Thoracic aorta (tissue), 2 donors: ENCODE measurements at places on chromosomes 5 and 9. TPM values are rescaled to one million over a fixed set of nuclear protein-coding genes. Genes with fewer than 3 reads are reported as not detected.

GRCh38 chr9:96501633-96502538 is 51.9 kb downstream of the HABP4 start:
- no peak for DNase-seq

- DNase-seq, result no peak
Measured at GRCh38 chr9:129176701-129177442, 1.2 kb downstream of the IER5L start.

GRCh38 chr5:38077652-38078051 is 180.7 kb upstream of the EGFLAM start:
- DNase-seq, result no peak

DNA sequence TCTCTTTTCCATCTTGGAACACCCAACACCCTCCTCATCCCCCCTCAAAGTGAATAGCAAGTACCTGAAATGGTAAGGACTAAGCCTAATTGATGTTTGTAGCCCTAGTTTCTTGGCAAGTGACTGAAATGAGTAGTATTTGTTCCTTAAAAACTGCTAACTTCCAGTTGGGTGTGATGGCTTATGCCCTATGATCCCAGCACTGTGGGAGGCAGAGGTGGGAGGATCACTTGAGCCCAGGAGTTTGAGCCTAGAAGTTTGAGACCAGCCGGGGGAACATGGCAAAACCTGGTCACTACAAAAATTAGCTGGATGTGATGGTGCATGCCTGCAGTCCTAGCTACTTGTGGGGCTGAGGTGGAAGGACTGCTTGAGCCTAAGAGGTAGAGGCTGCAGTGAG is 44.1 kb downstream of the ZFR start:
- no peak for DNase-seq

DNA sequence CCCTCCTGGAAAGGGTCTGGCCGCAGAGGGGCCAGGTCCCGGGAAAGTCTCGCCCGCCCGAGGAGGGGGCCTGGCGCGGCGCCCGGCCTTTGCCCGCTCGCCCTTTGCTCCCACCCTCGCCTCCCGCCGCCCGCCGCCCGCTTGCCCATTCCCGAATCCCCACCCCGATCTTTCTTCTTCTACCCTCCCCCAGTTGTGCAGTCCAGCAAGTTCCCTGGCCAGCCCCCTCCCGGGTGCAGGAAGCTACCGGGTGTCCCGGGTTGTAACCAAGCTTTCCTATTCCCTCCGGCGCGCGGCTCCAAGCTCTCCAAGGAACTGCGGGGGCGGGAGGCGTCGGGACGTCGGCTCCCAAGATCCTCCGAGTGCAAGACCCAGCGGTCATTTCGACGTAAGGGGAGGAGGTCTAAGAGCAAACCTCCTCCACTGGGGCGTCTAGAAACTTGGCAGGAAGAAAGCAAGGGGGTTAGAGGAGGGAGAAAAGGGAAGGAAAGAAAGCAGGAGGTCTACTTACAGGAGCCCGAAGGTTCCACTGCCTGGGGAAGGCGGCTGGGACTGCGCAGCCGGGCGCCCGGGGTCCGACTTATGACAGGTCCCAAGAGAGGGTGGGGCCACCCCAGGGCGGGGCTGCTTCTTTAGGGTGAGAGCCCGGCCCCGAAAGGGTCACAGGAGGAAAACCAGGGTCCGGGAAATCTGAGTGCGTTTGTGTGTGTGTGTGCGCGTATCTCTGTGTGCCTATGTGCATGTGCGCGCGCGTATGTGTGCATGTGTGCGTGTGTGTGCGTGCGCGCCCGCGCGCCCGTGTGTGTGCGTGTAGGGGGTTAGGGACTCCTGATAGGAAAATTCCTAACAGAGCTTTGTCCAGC is at the start of gene PTGR1:
Gene PTGR1, minus strand, starts transcription at position 556 of the 863 bp plus-strand sequence. CDS start 2,225 bp downstream, outside the sequence.
- peak; percentile 60 for DNase-seq

DNA sequence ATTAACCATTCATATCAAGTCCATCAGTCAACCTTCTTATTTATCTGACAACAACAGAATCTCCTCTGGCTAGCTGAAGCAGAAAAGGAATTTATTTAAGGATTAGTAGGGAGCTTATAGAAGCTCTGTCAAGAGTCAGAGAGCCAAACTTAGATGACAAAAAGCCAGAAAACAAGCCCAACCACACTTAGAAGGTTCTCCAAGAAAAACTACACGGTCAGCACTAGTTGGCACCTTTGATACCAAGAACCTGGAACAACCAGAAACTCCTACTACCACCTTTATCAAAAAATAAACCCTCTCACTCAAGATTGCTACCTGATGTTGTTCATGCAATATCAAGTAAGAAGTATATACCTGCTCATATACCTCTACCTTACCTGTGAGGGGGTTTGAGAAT is 36.9 kb downstream of the RANBP6 start:
- DNase-seq, result no peak

GRCh38 chr9:68492806-68493205 is 47.9 kb downstream of the TMEM252 start:
- no peak for DNase-seq

DNA sequence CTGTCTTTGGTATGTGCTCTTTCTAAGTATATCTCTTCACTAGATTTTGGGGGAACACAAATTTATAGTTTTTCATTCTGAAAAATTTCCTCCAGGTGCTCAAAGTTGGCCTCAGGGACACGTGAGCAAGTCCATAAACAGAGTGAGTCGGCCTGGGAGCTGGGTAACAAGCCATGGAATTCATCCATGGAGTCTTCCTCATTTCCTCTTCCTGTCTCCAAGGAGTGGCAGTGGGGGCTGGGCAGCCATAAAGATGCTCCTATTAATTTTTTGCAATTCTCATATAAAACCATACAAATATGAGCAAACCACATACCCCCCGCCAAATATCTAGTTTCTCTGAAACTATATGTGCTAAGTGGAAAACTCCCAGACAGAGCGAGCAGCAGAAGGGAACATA is 136.6 kb upstream of the OTULINL start:
- DNase-seq, result no peak

DNA sequence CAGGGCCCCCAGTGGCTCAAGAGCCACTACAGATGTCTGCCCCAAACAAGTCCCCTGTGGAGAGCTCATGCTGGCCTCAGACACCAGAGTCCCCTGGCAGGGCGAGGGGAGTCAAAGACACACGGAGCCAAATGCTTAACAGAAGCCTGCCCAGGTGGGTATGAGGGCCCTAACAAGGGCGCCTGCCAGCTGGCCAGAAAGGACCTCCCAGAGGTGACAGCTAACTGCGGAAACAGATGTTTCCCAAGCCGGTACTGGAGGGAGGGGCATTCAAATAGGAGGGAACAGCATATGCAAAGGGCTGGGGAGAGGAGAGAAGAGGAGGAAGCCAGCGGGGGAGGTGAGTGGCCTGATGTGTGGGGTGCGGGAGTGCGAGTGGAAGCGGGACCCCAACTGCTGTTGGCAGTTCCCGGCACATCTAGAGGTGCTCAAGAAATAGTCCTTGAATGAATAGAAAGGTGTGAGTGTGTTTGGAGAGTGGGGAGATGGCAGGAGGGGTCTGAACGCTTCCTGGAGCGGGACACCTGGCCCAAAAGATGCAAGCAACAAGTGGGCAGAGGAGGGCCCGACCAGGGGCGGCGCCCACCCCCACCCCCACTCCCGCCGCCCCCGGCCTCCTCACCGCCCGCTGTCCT is 824 bp downstream of the MXD3 start:
- DNase-seq, result no peak

DNA sequence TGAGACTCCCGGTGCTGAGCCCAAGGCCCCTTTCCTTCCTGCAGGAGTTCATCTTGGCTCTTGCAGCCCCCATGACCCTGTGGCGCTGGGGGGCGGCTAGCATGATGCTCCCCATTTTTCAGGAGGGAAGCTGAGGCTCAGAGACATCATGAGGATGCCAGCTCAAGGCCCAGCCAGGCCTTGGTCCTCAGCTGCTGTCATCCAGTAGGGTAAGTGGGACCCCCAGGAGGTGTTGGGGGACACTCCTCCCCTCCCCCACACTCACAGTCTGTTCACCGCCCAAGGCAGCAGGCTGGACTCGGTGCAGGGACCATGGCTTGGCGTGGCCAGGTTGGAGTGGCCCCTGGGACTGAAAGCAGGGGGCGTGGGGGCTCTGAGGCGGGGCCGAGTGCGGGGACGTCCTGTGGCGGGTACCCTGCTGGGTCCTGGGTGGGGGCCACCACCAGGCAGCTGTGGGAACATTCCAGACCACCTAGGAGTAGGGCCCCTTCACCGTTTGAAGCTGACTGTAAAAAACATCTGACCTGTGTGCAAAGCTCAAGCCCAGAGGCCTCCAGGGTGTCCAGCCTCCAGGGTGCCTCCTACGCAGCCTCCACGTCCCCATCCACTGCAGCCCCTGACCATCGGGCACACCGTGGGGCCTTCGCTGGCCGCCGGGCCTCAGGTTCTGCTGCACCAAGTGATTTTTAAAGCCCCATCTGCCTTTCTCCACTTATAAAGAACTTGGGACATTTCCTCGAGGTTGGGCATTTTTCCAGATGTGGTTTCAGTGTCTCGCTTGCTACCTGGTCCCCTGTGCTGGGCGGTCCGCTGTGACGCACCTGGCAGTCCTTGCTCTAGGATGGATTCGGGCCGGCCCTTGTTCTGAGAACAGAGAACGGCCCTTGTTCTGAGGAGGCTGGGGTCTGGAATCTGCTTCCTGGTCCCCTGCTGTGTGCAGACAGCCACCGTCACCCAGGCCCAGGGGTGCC is 3.4 kb upstream of the NOTCH1 start:
- DNase-seq, result no peak

DNA sequence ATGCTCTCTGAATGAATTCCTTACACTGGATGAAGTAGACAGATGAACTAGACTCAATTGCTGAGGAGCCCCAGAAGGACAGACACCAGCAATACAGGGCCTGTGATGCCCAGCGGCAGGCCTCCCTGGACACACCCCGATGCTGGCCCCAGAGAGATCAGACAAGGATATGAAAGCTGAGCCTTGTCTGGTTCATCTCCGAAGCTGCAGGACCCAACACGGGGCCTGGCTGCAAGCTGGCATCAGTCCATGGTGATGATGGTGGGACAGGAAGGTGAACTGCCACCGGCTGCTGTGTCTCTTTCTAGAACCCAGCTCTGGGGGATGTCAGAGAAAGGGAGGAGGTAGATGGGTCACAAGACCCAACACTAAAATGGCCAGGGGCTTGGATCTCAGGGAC is 104.0 kb upstream of the LMX1B start:
- no peak for DNase-seq

DNA sequence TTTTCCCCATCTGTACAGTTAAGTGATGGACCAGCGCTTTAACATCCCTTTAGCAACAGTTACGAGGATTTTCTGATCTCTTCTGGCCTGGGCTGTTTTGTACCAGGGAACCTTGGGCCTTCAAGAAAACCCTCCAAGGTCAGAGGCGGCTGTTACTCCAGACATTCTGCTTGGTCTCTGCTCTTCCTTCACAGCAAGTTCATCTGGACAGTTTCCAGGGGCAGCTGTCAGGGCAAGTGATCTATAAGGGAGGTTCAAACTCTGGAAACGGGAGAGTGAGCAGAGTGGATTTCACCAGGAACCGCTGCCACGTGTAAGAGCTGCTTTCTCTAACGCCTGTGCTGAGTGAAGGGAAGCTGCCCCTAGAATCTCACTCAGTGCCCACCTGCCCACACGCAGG is 36.7 kb downstream of the ZNF618 start:
- DNase-seq, result no peak

DNA sequence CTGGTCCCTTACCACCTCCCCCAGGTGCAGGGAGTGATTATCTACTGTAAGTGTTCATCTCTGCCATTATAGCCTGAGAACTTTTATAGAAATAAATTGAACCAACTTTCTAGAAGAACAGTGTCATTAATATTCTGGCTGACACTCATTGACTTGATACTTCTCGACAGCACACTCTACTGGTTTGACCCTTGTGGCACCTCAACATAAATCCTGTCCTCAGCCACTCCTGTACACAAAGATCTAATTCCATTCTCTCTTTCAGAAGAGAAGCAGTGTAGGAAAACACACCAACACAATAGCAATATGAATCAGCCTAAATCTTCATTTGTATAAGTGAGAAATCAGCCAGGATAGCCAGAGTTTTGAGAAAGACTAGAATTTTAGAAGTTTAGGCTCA is 417.7 kb downstream of the TAF11L14 start:
- no peak for DNase-seq

- no peak for DNase-seq
Measured at GRCh38 chr9:71819115-71819739, 50.9 kb upstream of the CEMIP2 start.

GRCh38 chr5:139394123-139394653 is 716 bp downstream of the PROB1 start:
- DNase-seq, result no peak

DNA sequence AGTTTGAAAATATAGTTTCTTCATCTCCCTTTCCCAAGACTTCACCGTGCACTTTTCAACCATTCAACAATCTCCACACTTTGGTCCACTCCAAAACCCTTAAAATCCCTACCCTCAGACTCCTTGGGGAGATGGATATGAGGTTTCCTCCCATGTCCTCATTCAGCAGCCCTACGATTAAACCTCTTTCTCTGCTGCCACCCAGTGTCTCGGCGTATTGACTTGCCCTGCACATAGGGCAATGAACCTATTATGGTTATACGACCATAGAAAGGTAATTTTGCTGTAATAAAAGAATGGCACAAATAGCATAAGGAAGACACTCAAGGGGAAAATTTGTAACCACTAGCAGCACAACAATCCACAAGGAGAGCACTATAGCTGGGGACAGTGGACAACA is 803.5 kb downstream of the TLE1 start:
- no peak for DNase-seq

- no peak for DNase-seq
Measured at GRCh38 chr9:36862206-36863145, 171.6 kb downstream of the PAX5 start.

DNA sequence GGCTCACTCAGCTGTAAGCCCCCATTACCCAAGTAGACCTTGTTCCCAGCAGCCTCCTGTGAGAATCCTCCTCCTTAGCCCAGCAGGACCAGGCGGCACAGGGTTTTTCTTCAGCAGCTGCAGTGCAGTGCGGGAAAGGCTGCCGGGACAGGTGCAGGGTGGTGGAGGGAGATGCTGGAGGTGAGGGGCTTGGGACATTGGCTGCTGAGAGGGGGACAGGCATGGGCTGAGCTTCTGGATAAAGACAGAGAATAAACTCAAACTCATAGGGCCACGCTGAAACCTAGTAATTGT is 174.7 kb downstream of the CACNA1B start:
- DNase-seq, result no peak

DNA sequence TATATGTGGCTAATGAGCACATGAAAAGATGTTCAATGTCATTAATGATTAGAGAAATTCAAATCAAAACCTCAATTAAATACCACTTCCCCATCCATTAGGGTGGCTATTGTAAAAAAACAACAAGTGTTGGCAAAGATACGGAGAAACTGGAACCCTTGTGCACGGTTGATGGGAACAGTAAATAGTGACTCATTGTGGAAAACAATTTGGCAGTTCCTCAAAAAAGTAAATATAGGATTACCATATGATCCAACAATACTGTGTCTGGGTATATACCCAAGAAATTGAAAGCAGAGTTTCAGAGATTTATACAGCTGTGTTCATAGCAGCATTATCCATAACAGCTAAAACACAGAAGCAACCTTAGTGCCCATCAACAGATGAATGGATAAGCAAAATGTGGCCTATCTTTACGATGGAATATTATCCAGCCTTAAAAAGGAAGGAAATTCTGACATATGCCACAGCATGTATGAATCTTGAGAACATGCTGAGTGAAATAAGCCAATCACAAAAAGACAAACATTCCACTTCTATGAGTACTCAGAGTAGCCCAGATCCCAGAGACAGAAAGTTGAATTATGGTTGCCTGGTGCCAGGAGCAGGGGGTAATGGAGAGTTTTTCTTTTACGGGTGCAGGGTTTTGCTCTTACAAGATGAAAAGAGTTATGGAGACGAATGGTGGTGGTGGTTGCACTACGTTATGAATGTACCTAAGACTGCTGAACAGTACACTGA is 41.4 kb upstream of the LRRC14B start:
- DNase-seq, result no peak

- no peak for DNase-seq
Measured at GRCh38 chr5:142015781-142016533, 3.1 kb upstream of the GNPDA1 start.

DRD1 gene
- 0.99 TPM for total RNA-seq

CCIN gene
- total RNA-seq, result 2.3 TPM
